CD4-positive, alpha-beta T cell treated with Interleukin-21 for 1 hour (primary cell): ENCODE measurements at places on chromosomes 7 and 10.

GRCh38 chr10:113491967-113492565 lies 60.8 kb upstream of the HABP2 start:
- DNase-seq = no peak

DNA sequence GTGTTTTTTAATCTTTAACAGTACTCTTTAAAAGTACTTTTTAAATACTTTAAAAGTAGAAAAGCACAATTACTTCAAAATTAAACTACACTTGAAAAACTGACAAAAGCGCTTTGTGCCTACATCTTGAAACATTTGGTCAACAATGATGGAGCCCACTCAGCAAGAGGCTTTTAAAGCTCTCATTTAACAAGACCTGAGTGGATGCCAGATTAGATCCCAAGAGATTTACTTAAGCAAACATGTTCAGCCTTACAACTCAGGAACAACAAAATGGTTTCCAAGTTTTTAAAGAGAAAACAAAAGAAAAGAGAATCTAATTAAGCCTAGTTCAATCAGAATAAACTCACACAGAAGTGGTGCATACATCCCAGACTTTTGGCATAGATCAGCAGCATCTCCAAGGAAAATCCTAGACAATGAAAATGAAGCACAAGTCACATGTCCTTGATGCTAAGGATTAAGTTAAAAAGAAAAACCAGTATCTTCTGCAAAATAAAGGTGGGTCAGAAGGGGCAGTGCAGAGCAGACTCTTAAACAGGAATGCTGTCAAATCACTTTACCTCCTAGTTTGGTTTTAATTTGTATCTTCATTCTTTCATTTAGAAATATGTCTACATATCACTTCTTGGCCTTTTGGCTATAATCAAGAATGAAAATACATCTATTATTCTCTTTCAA lies 26.2 kb downstream of the HIBADH start:
- no peak for DNase-seq

DNA sequence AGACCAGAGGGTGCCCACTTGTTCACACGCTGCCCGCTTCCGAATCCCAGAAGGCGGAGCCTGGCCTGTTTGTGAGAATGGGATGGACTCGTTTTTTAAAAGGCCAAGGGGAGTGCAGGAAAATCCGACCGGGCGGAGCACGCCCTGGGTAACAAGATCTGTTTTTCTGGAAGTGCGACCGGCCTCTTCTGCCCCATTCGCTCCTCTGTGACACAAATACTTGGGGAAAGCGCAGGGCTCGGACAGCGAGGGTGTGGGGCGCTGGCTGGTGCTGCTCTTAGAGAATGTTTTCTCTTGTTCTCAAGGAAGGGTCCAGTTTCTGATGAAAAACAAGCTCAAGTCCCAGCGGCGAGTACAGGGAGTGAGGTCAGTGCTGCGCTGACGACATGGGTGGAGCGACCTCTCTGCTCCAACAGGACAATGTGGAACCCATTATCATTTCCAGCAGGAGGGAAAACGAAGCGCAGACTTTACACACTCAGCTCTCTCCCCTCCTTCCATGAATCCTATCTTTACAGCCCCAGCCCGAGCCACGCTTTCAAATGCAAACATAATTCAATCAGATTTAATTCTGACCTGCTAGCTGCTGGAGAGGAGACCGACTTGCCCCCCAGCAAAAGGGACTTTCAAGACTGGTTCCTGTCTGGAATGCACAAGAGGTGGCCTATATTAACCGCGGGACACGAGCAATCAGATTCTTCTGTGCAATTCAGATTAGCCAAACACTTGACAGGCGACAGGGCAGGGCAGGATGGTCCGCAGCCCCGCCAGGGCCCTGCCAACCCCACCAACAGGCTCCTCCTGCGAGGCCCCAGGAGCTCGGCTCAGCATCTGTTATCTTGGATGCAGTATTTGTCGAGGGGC lies 1.1 kb downstream of the RADIL start:
- no peak for DNase-seq

- peak; percentile 21 for DNase-seq
These were observed 207.9 kb upstream of the MYO3A start for GRCh38 chr10:25725917-25726716.

DNA sequence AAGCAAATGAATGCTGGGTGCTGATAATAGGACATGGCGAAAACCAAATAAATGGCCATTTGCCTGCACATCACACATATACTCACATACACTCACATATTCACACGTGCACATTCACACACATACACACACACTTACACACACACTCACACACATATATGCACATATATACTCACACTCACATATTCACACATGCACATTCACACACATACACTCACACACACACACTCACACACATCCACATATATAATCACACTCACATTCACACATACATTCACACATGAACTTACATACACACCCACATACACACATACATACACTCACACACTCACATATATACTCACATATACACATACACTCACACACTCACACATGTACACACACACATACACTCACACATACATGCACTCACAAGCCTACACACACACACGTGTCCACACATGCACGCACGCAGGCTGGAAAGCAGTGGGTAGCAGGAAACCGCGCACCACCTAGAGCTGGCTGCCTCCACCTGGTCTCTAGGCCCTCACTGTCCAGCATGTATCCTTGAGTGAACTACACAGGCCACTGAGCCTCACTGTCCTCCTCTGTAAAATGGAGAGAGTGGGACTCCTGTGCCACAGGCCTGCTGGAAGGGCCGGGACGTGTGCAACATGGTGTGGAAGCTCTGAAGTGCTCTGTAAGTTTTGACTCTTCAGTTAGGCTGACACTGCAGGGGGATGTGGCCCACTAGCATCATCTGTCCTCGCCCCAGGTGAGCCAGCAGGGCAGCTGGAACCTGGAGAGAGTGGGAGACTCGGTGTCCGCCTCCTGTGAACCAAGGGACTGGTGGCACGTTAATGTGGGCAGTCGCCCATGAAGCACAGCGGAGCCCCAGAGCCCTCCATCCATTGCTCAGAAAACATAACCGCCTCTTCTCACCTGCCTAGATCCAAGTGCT lies 14.9 kb downstream of the TMEM72 start:
- no peak for DNase-seq

DNA sequence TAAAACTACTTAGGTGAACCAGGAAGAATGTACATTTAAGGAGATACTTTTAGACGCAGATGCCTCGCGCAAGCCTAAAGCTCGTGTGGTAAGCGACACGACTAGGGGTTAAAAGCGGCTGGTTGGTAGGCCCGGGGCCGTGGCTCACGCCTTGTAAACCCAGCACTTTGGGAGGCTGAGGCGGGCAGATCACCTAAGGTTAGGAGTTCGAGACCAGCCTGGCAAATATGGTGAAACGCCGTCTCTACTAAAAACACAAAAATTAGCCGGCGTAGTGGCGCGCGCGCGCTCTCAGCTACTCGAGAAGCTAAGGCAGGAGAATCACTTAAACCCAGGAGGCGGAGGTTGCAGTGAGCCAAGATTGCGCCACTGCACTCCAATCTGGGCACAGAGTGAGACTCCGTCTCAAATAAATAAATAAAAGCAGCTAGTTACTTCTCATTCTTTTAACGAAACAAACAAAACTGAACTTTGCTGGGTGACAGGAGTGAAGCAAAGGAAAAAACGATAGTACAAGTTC lies 879 bp downstream of the NUDT5 start:
- DNase-seq = peak; percentile 36

DNA sequence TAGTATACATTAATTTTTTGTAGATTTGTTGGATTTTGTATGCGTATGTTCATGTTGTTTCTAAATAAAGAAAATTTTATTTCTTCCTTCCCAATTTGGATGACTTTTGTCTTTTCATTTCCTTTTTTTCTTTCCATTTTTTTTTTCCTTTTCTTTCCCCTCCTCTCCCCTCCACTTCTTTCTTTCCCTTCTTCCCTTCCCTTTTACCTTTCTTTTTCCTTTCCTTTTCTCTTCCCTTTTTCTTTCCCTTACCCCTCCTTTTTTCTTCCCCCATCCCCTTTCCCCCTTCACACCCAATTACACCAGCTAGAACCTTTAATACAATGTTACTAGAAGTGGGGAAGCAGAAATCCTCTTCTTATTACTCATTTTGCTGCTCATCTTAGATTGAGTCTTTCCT lies 6.0 kb downstream of the KIF20B start:
- DNase-seq = no peak

DNA sequence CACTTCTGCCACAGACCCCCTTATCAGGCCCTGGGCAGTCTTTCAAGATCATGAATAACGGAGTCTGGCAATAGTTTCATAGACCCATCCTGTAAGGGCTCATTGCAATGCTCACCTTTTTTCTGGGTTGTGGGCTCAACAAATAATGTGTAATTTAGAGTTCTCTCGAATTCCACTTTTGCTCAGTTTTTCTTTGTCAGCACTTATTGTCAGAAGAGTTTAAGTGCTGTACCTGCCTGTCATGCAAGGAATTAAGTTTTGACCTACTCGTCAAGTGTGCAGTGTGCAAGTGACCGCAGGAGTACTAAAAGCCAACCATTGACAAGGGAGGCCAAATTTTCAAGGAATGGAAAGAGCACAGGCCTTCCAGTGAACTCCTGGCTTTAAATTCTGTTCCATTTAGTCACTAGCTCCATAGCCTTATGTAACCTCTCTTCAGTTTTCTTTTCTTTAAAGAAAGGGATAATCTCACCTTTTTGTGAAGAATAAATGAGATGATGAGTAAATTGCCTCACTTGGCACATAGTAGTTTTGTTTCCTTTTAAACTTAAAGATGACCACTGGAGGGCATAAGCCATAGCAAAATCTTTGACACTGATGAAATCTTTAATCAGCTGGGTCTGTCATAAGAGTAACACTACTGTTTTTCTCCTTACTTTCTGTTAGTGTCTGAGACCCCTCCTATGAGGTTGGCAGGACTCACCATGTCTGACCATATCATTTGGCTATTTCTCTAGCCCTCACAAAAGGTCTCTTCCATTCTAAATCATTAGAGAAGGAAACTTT lies 313.3 kb downstream of the TYW1 start:
- DNase-seq = no peak

DNA sequence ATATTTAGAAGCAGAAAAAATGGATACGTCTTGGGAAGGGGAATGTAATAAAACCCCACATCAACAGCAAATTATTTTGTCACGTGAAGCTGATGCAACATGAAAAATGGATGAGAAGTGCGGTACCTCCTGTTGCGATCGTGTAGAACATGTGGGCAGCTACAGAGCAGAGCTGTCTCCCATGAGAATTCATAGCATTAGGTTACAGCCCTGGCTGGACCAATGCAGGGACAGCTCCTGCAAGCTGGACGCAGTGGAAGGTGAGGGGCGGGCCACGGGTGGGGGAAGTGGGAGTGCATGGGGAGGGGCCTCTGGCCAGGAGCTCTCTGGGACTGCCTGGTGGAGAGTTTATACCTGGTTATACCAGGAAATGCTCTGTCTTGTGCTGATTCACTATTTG lies 120.3 kb downstream of the GATA3 start:
- no peak for DNase-seq

DNA sequence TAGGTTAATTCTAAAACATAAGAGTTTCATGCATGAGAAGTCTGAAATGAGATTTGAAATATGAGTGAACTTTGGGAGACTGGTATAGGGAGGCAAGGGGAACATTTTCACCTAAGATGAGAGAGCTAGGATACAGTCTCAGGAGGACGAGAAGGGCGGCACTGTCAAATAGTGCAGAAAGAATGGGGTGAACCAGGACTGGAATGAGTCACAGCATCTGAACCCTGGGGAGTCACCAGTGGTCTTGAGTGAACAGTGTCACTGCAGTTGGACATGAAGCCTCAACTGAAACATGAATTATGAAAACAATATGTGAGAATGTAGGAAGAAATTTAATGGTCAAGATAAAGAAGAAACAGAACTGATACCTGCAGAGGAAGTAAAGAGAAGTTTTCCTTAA lies 33.8 kb downstream of the GNG11 start:
- DNase-seq = no peak

DNA sequence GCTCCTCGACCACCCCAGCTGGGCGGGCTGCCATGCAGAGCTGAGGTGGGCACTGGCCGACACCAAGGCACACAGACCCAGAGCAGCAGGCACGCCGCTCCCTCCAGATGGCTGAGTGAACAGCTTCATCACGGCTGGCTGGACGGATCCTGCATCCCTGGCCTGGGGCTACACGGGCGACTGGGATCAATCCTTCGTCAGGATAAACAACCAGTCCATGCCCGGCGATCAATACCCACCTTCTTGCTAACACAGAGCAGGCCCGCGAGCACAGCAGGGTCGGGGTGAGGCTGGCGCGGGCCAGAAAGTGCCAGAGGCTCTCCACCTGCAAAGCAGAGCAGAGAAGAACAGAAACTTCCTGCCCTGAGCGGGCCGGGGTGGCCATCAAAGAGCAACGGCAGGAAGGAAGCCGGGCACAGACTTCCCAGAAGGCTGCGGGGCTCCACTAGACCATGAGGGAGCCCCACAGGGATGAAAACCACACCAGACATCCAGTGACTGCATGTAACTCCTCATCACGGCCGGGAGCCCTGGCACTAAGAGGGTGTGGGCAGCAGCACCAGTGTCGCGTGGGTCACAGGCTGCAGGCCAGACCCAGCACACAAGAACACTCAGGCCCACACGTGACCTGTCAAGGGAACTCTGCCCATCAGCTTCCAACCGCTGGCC lies 166.4 kb downstream of the MAD1L1 start:
- DNase-seq = peak; percentile 32

DNA sequence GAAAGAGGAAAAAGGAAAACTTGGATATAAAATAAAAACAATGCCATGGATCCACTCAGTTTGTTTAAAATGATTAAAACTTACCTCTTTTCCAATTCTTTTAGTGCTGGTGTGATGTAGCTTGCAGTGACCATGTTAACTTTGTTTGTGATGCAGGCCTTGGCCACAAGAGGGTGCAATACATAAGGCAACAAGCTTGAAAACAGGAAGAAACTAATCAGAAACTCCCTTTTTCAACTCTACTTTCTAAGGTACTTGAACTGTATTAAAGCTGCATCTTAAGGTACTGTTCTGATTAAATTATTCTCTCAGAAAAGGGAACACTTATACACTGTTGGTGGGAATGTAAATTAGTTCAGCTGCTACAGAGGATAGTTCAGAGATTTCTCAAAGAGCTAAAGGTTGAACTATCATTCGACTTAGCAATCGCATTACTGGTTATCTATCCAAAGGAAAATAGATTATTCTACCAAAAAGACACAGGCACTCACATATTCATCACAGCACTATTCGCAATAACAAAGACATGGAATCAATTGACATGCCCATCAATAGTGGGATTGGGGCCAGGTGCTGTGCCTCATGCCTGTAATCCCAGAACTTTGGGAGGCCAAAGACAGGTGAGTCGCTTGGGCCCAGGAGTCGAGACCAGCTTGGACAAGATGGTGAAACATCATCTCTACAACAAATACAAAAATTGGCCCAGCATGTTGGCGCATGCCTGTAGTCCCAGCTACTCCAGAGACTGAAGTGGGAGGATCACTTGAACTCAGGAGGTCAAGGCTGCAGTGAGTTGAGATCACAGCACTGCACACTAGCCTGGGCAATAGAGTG lies 50.9 kb downstream of the AASS start:
- DNase-seq = peak; percentile 49

DNA sequence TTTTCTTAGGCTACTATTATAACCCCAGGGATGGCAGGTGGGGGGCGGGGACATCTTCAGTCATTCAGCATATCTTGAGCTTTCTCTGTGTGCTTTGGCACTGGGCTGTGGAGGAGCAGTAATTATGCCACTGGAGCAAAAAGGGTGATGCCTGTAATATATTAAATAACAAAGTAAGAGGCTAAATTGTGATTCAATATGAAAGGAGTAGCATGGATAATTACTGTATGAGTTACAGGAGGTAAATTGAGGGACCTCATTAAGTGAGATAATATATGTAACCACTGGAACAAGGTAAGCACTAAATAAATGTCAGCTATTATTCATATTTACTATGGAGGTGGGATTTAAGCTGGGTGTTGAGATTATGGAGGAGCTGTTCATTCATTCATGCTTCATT lies 3.3 kb upstream of the STN1 start:
- DNase-seq = no peak
